ENCODE measurements at places on chromosomes 5 and 9.

DNA sequence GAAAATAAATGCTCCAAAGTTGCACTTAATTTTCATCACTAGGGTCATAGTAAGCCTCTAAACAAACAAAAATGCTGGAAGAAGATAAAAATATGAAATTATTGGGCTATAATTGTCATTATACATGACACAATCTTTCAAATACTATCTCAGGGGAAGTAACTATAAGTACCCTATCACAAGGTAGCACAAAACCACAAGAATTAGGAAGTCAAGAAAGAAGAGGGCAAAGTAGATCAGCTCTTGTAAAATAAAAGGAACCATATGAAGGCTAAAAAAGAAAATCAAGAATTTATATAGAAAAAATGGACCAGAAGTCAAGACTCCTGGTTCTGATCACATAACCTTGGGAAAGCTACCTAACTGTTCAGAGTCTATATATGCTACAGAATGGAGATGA lies 48.1 kb downstream of the DIAPH1 start:
- no peak for DNase-seq

GRCh38 chr5:171094356-171094755 lies 214.7 kb upstream of the TLX3 start:
- DNase-seq, result no peak

DNA sequence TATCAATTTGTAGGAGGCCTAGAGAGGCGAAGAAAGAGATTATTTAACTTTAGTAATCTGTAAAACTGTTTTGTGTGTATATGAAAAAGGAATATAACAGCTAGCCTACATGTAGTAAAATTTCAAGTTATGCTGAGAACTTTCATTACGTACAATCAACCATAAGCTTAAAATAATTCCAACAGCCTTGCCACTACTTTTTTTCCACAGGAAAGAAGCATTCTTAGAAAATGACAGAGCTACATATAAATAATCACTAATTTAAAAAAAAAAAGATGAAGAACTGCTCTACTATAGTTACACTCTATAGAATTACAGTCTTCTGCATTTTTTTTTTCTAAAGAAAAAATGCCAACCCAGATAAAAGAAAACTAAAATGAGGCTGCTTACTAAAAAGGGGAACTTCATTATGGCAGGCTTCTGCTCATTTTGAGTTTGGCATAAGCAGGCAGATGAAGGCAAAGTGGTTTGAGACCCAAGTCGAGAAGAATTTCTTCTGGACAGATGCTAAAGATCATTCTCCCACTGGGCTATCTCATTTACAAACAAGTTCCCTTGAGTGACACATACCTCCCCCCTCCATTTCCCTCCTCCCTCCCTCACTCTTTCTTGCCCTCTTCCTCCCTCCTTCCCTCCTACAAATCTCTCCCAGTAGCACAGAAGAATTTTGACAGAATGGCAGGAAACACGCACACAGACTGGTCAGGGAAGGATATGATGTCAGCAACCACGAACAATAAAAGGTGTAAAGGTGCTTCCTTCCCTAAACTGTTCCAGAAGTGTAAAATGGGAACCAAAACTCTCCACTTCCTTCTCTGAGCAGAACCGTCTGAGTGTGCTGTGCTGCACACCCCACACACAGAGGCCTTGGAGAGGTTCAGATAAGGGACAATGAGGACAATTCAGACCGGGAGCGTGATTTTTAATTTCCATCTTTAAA lies 56.1 kb downstream of the MEF2C start:
- no peak for DNase-seq

GRCh38 chr9:84652496-84653120 lies 16.9 kb upstream of the NTRK2 start:
- DNase-seq, result no peak

- no peak for DNase-seq
Observed at GRCh38 chr5:175826980-175827379, 44.4 kb upstream of the CPLX2 start.

DNA sequence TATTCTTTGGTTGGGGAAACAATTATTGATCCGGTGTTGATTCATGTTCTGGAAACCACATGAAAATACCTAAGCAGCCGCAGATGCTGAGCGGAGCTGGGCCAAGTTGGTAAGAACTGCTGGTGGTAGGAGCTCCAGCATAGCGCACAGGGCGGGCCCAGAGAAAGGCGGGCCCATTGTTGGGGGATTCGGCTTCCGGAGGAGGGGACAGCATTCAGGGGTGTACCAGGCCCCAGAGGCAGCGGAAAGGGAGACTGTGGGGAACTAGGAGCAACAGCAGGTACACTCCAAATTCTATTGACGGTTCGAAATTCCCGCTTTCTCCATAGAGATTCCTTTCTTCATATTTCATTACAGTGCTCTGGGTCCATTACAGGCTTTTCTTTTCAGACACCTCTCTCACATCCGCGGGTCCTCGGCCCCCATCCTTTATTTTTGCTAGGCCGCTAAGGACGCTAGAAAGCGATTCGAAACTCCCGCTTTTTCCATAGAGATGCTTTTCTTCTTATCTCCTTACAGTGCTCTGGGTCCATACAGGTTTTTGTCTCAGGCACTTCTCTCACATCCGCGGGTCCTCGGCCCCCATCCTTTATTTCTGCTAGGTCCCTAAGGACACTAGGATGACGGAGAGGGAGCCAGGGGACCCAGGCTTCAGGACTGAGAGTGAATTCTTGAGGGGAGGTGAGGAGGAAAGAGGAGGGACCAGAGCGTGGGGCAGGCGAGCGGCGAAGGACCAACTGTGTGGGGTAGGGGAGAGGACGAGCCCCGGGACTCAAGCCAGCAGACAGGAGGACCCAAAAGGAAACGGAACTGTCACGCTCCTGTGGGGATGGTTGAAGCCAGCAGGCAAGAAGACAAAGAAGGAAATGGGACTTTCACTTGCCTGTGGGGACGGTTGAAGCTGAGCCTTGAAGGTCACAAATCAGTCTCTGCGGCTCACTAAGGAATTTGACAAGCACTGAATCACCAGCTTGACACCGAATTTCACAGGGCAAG lies at the start of gene CCDC152:
TSS of gene CCDC152 (plus strand) at position 213 of the 996 bp plus-strand sequence. CDS start 2,304 bp downstream, outside the sequence.
- DNase-seq, result no peak

GRCh38 chr5:176406436-176407052 lies 9.8 kb downstream of the CLTB start:
- DNase-seq, result no peak

DNA sequence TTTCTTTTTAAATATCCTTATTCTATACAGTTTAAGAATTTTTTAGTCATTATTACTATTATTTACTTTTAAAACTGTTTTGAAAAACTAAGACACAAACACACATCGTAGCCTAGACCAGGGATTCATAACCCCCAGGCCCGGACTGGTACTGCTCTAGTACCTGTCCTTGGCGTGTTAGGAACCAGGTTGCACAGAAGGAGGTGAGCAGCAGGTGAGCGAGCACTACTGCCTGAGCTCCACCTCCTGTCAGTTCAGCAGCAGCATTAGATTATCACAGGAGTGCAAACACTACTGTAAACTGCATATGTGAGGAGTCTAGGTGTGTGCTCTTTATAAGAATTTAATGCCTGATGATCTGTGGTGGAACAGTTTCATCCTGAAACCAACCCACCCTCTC lies 357.0 kb downstream of the PTPRD start:
- no peak for DNase-seq

DNA sequence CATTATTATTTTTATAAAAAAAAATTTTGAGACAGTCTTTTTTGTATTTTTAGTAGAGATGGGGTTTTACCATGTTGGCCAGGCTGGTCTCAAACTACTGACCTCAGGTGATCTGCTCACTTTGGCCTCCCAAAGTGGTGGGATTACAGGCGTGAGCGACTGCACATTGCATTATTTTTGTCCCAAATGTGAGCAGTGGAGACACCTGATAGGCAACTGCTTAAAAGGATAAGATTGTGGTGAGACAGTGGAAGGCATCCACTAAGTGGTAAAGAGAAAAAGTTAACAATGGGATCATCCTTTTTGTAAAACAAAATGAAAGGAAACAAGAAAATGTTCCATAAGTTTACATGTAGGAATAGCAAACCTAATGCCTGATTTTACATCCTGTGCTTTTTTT lies 2.0 kb upstream of the CENPH start:
- DNase-seq, result no peak

GRCh38 chr9:14207352-14207995 lies 106.5 kb downstream of the NFIB start:
- no peak for DNase-seq

DNA sequence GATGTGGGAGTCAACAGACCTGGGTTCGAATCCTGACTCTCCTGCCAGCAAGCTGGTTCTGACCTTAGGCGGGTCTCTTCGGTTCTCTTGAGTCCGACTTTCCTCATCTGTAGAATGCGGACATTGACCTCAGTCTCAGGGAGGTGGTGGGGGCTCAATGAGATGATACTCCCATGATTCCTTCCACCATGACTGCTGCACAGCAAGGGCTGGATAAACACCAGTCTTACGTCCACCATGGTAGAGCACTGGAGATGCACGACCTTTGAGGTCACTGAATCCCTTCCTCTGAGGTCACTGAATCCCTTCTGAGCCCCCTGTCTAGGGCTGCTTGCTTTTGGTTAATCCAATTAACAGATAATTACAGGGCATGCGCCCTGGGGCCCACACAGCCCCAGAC lies 12.5 kb upstream of the SMIM23 start:
- DNase-seq, result no peak

DNA sequence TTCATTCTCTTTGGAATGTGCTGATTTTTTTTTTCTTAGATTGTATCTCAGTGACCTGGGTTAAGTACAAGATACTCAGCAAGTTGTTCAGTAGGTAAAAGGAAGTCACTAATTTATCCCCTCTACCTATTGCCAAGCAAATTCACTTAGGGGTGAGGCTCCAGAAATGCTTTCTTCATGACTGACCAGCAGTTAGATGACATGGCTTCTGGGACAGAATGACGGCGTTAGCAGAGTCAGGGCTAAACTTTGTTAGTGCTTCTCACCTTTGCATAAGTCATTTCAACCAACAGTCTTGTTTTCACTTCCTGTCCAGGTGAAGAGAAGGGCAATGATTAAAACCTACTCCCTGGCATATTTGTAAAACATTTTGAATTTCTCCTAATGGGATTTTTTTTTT lies 20.2 kb upstream of the MTAP start:
- DNase-seq, result no peak

DNA sequence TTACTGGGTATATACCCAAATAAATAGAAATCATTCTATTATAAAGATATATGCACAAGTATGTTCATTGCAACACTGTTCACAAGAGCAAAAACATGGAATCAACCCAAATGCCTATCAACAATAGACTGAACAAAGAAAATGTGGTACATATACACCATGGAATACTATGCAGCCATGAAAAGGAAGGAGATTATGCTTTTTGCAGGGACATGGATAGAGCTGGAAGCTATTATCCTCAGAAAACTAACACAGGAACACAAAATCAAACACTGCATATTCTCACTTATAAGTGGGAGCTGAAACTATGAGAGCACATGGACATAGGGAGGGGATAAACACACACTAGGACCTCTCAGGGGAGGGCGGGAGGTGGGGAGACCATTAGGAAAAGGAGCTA lies 298.4 kb upstream of the CDH9 start:
- no peak for DNase-seq

GRCh38 chr9:35820076-35820475 lies 5.2 kb upstream of the HINT2 start:
- DNase-seq, result no peak

DNA sequence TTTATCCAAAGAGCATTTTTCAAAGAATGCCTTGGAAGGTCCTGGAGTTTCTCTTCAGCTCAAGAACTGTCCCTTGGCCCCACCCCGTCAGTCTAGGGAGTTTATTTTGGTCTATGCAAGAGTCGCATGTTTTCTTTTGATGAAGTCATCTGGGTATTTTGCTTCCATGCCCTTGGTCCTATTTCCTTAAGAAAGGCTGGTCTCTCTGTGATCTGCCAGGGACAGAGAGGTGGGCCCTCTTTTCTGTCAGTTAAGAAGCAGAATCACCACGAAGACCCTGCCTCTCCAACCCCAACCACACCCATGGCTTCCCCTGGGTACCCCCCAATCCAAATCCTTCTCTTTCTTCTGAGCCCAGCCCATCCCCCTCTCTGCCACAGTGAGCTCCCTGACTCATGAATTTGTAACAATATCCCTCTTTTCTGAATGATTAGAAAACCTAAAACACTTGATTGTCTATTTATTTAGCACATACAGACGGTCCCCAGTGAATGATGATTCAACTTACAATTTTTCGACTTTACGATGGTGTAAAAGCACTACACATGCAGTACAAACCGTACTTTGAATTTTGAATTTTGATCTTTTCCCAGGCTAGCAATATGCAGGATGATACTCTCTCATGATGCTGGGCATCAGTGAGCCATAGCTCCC lies 163.5 kb upstream of the ADRA1B start:
- no peak for DNase-seq

GRCh38 chr5:76490960-76491359 lies 87.9 kb downstream of the IQGAP2 start:
- DNase-seq, result no peak

DNA sequence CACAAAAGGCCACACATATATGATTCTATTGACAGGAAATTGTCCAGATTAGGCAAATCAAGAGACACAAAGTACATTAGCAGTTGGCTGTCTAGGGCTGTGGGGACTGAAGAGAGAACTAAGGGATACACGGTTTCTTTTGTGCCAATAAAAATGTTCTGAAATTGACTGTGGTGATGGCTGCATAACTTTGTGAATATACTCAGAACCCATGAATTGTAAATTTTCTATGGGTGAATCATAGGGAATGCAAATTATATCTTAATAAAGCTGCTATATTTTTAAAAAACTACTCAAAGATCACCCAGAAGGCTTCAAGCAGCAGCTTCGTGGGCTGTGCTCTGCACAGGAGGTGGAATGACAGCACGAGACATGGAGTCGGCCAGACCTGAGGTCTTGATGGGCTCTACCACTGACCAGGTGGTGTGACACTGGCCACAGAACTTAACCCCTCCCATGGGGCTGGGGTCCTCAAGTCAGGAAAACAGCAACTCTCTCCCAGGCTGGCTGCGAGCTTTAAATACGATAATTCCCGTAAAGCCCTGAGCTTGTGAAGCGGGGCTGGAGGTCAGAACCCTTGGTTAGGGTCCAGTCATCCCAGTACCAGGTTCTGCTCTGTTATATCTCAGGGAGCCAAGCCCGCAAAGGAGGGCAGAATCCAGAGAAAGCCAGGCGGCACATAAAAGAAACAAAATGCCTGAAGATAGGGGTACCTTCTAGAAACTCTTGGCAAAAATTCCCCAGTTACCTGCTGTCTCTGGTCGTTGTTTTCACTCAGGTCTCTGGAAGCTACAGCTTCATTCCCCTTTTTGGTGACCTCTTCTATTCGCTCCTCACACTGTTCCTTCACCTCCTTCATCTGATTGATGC lies 59.1 kb downstream of the GOLM1 start:
- DNase-seq, result no peak

- DNase-seq, result no peak
Observed at GRCh38 chr5:14048434-14048833, 94.7 kb upstream of the TRIO start.

DNA sequence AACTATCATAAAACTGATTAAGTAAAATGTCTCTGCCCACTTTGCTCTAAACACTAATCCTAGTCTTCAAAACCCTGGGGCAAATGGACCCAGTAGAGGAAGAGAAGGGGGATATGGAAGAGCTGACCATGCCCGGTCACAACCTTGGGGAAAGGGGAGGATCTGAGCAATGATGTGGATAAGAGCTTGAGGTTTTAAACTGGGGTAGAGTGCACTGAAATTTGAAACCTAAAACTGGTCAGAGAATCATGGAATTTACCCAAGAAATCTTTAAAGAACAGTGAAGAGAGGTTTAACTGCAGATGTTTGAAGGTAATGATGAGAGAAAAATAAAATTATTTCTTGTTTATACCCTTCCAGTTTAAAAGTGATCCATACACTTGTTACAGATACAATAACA lies 110.8 kb downstream of the MRPS30 start:
- DNase-seq, result no peak

GRCh38 chr9:134683714-134684374 lies 42.2 kb downstream of the COL5A1 start:
- no peak for DNase-seq

- no peak for DNase-seq
Observed at GRCh38 chr5:57940236-57940635, 457.6 kb upstream of the ACTBL2 start.
